ENCODE measurements at places on chromosomes 13 and 19.
A peak's percentile ranks its signal among the peaks of the same experiment; 100 is the strongest.

DNA sequence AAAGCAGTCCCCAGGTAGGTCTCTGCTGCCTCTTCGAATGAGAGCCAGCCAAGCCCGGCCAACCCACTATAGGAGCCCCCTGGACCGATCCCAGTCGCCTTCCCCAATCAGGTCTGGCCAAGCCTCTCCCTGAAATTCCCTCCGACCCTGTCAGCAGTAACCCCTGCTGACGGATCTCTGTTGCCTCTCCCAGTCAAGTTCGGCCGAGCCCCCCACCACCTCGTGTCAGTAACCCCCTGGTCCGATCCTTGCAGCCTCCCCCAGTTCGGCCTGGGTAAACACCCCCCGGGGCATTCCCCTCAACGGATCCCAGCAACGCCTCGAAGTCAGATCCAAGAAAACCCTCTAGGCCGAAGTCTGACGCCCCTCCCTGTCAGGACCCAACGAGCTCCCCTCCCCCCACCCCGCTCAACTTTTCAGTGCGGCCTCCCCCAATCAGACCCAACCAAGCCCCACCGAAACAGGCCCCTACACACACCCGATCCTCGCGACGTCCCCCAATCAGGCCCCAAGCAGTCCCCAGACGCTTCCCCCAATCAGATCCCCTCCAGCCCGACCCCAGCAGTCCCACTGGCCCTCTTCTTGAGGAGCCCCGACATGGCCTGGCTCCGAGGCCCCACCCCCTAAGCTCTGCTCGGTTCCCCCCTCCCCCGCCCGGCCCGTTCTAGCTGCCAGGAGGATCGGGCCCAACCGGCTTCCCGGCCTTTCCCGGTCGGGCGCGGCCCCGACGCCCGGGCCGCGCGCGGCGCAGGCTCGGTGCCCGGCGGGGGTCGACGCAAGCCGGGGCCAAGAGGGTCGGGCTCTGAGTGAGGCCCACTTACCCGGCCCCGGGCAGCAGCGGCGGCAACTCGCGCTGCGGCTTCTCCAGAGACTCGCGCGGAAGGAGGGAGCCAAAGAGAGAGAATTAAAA, 1.8 kb downstream of the TNPO2 start:
- peak; percentile 29 for DNase-seq

- DNase-seq, result no peak
These were observed 12.5 kb upstream of the MAP1S start for GRCh38 chr19:17706750-17707181.

- no peak for DNase-seq
These were observed 10.0 kb upstream of the SIGLECL1 start for GRCh38 chr19:51240866-51241265.

DNA sequence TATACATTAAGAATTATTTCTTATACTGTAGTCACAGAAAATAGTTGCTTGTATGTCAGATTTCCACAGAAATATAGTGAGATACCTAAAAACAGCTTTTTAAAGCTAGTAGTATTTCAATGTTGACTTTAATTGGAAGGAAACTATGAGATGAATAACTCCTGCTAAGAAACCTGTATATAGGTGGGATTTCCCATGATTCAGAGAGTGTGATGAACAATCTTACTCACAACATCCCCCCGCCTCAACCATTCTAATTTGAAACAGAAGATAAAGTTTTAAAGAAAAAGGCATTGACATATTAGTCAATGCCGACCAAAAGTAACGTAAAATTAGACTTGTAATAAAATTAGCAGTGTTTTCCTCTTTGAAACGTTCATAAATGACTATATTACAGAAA, 1.4 kb upstream of the MIR17HG start:
- DNase-seq, result no peak

DNA sequence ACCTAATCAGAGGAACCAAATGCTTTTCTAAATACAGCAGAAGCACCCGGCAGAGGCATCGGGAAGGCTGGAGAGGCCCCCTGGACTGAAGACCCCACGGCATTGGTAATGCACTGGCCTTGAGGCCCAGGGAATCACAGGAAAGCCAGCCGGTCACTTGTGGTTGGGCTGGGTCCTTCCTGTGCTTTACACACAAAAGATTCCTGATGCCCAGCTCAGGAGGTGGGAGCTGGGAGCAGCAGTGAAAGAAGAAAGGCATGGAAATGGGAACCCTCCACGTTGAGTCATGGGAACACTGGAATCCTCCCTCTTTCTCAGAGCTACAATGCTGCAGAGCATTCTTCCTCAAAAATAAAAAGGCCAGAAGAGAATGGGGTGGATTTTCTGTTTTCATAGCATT, 126.4 kb downstream of the TNFRSF19 start:
- no peak for DNase-seq

DNA sequence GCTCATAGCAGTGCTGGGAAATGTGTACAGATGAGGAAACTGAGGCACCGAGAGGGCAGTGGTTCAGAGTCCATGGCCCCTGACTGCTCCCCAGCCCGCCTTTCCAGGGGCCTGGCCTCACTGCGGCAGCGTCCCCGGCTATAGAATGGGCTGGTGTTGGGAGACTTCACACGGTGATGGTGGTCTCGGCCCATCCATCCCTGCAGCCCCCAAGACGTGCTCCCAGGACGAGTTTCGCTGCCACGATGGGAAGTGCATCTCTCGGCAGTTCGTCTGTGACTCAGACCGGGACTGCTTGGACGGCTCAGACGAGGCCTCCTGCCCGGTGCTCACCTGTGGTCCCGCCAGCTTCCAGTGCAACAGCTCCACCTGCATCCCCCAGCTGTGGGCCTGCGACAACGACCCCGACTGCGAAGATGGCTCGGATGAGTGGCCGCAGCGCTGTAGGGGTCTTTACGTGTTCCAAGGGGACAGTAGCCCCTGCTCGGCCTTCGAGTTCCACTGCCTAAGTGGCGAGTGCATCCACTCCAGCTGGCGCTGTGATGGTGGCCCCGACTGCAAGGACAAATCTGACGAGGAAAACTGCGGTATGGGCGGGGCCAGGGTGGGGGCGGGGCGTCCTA, 15.9 kb downstream of the LDLR start:
- DNase-seq, result no peak

DNA sequence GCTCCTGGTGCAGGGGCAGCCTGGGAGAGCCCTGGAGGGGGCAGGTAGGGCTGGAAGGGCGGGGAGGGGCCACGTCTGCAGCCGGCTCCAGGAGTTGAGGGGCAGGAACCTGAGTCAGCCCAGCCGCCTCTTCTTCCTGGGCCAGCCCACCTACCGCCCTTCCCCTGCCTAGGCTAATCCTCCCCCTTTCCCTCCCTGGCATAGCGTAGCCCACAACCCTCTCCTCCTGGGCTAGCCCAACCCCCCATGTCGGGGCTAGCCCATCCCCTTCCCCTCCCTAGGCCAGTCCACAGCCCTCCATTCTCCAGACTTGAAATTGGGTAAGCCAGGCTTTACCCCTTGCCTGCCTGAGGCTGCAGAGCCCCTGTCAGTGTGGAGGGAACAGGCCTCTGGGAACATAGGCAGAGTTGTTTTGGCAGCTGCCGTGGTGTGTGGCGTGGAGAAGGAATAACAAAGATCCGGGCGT, 20.6 kb upstream of the WDR18 start:
- DNase-seq, result no peak

DNA sequence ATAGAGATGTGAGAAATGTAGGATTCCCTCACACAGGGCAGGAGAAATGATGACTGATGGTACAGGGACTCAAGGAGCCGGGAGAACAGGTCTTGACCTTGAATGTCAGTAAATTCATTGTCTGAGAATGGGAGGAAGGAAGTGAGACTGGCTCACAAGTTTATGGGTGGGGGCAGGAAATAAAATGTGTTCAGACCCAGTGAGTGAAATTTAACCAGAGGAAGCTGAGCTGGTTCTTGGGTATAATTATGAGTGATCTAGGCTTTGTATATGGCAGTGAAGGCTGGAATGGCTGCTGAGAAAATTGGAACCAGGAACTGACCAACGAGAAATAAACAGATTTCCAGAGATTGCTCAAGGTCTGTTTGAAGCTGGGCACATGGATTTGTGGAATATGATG, 6.3 kb upstream of the IGSF23 start:
- DNase-seq, result no peak

- DNase-seq, result no peak
These were observed 7.9 kb upstream of the ZNF626 start for GRCh38 chr19:20669263-20669662.

DNA sequence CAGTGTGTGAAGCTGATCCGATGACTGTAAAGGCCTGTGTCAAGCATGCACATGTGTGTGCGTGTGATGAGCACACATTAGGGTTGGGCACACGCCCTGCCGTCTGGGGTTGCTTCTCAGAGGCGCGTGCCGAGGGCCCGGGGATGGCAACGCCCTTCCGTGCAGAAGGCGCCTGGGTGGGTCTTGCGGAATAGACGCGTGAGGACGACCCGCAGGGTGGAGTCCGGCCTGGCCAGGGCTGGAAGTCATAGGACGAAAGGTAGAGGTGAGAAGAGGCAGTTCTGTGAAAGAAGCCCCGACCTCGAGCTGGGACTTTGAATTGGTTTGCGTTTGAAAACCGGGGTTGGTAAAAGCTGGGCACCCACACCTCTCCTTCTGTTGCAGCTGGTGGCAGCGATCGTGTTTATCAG, 35.7 kb downstream of the TMEM255B start:
- no peak for DNase-seq

- DNase-seq, result no peak
These were observed 2.1 kb downstream of the POU4F1 start for GRCh38 chr13:78601124-78601873.

- DNase-seq, result peak; percentile 67
These were observed at the start of gene ZNF415 for GRCh38 chr19:53132141-53132991. ZNF415 (minus strand) TSS chr19:53132910; CDS start chr19:53122676, 10,234 bp downstream.

Measured in stromal cell of bone marrow (primary cell).